ENCODE measurements at places on chromosomes 1 and 21.

DNA sequence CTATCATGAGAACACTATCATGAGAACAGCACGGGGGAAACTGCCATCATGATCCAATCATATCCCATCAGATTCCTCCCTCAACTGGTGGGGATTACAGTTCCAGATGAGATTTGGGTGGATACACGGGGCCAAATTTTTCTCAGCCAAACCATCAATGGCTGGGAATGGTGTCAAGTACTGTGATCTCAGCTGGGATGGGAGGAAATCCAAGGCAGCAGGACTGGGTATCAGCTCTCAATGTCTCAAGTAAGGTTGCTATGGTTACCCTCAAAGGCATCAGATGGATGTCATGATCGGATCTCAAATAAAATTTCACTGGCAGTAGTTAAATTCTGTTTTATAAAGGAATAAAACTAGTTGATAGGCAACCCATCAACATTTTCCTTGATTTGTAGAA is 399.0 kb downstream of the KCNT2 start:
- no peak for DNase-seq

GRCh38 chr1:54335011-54335754 is 71.0 kb downstream of the SSBP3 start:
- DNase-seq, result peak; percentile 49

DNA sequence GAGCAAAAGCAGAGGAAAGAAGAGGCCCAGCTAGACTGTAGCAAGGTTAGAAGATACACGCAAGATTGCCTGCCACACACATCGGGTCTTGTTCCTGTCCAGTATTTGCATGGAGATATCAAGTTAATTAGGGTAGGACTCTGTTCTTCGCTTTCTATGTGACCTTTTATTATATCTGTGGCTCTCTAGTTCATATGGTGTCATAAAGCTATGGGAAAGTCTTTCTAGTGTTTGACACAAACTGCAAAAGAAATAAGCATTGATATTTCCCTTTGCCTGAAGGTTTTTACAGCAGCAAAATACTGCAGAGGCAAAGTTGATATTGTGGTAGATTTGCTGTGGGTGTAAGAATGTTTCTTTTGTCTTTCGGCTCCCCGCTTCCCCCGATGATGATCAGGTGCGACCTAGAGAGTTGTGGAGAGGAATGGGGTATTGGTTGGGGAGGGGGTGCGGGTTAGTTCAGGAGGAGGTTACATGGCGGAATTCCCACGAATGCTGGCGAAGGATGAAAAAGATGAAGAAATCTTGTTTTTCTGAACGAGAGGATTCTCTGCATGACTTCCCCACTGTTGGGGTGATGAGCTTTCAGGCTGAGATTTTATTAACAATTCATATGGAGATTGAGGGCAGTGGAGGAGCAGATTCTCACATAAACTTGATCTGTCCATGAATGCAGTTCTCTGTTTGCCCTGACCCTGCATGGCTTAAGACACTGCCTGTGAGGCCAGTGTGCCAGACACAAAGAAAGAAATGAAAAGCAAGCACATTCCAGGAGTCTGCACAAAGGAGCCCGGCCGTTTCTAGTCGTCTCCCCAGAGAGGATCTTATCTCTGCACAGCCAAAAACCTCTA is 550.2 kb downstream of the USP25 start:
- peak; percentile 35 for DNase-seq

DNA sequence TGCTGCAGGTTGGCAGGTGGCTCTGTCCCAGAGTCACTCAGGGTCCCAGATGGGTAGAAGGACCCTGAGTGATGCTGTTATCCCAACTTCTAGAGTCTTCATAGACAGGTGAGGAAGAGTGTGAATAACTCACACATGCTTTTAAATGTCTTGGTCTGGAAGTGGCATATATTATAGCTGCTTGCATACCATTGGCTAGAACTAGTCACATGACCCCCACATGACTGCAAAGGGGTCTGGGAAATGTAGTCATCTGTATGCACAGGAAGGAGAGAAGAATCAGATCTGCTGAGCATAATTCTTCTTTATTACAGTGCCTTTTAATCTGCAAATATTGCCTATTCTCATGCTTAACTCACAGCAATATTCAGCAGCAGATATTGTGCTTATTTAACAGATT is 28.2 kb upstream of the KLHDC7A start:
- no peak for DNase-seq

DNA sequence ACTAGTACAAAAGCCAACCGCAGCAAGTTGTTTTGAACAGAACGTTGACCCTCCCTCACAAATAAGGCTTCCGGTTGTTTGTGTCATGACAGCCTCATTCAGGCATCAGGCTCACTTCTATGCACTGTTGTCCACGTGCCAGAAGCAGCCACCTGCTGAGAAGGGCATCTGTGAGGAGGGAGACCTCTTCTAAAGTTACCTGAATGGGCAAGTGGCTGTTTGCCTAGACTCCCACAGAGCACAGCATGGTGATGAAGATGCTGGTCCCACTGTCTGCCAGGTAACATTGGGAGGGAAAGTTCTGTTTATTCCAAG is 176.1 kb downstream of the CLIC6 start:
- no peak for DNase-seq

DNA sequence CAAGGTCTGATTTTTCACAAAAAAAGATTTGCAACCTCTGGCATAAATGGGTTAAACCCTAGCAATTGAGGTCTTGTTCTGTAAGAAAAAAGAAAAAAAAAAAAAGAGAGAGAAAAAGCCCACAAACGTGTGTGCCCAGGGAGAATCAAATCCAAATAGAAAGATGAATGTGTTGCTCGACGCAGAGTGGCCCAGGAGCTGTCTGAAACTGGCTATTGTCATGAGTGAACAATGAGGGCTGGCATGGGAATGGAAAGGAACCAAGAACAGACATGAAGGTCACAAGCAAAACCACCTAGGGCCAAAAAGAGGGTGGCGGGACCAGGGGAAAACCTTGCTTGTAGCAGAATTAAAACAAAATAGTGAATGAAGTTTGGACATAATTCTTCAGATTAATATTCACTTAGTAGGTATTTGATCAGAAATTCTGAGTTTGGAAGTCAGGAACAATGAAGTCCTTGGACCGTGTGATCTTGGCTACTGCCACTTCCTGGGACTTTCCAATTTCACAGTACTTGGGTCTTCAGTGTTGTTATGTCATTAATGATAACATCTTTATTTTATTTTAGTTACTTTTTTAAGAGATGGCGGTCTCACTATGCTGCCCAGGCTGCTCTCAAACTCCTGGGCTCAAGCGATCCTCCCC is 3.1 kb downstream of the ENO1 start:
- no peak for DNase-seq

- no peak for DNase-seq
These were observed 50.2 kb downstream of the DPYD start for GRCh38 chr1:97870589-97870988.

DNA sequence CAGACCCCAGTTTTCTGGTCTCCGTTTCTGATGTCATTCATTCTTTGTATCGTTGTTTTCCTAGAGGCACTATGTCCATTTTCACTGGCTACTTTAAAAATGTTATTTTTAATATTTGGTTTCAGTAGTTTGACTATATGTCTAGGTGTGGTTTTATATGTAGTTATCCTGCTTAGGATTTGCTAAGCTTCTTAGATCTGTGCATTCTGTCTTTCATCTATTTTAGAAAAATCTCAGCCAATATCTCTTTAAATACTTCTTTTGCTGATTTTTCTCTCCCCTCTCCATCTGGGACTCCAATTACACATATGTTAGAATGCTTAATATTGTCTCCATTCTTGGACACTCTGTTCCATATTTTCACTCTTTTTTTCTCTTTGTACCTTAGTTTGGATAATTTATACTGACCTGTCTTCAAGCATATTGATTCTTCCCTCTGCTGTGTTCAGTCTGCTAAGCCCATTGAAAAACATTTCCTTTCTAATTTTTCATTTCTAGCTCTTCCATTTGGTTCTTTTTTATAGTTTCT is 13.3 kb upstream of the CLSPN start:
- no peak for DNase-seq

GRCh38 chr1:179046808-179047635 is 21.3 kb downstream of the FAM20B start:
- peak; percentile 21 for DNase-seq

- DNase-seq, result no peak
These were observed 6.7 kb upstream of the SEC16B start for GRCh38 chr1:177976596-177976995.

DNA sequence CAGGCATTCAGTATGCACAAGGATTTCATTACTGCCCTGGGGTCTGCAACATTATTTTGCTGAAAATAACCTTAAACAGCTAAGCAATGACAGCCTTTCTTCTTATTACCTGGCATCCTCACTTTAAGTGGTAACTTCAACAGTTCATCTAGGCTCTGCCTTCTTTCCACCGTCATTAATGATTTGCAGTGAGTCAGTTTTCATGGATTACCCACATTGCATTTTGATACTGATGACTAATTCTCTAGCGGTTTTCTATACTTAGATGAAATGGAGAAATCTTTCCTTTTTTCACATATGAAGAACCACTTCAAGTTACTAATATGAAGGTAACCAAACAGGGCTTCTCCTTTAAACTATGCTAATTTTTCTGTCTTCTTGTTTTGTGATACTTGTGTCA is 226.9 kb upstream of the TMPRSS15 start:
- no peak for DNase-seq

- DNase-seq, result no peak
These were observed 59.6 kb downstream of the RUNX1 start for GRCh38 chr21:34989337-34990151.

DNA sequence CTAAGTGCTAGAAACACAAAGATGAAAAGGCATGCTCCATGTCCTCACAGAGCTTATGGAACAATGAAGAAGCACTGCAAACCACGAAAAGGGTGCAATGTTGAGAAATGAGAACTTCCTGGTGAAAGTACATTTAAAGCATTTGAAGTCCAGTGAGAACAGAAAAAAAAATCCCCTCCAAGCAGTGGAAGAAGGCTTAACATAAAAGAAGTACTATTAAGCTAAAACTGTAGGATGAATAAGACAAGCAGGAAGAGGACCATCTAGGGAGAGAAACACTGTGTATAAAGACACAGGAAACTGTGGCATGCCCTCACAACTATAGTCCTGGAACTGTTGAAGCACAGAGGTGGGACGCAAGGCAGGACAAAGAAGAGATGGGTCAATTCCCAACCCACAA is 10.0 kb downstream of the TP53BP2 start:
- no peak for DNase-seq

GRCh38 chr1:51516649-51517158 is 2.4 kb downstream of the EPS15 start:
- DNase-seq, result peak; percentile 47

DNA sequence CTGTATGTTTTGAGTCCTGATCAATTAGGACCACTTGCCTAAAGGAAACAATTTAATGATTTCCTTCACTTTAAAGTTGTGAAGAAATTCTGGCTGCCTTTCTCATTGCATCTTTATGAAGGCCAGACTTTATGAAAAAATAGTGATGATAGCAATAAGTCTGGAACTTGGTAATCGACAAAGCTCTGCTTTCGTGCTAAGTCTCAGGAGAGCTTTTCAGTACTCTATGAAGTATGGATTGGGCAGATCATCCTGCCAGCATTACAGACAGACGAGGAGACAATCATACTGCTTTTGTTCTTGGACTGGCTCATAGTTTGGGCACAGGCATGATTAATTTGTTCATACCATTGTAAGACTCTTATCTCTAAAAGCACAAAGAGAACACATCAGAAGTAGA is 45.5 kb upstream of the KCNJ15 start:
- DNase-seq, result no peak

- peak; percentile 44 for DNase-seq
These were observed 16.9 kb downstream of the MTARC1 start for GRCh38 chr1:220803401-220804201.
